GM12865 (cell line): ENCODE measurements at places on chromosomes 6 and 20.

DNA sequence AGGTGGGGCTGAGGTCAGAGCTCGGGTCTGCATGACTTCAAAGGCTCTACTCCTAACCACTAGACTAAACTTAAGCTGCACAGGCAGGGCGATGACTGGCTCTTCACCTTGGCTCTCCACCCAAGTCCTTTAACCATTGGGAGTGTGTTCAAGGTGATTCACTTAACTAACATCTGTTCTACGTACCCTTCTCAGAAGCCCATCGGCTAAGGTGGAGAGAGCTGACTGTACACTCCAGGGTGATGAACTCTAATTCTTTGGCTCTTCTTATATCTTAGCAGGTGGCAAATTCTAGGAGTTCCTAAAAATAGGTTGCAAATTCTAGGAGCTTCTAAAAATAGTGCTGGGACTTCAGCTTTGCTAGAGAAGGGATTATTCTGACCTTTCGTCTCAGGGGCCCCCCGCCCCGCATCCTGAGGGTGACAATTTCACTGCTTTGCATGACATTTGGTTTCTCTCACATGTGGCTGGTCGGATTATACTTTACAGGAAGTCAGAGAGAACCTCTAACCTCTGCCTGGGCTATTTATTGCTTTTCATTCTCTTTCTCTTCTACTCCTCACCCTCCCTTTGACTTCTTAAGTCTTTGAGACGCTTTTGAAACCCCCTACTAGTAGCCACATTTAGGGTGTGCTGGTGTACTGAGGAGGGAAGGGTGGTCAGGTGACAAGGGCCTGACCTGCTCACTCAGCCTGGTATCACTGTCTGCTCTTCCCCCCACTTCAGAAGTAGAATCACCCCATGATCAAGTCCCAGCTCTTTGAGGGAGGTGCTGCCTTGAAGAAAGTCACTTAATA lies 55.5 kb downstream of the PRDM1 start:
- peak; percentile 96 for DNase-seq

DNA sequence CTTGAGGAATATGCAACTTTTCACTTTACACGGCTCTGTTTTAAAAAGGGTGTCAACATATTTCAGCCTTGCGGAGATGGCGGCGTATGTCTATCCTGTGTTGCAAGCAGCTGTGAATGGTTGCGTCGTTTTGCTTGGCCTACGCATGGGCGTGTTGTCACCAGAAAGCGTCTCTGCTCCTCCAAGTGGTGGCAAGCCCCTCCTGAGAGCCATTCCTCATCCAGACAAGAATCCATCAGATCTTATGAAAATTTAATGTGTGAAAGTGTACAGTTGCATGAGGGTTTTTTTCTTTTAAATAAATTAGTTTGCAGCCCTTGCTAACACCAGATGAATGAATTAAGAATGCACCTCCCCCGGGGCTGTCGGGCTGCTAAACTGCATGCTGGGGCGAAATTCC lies 114.4 kb downstream of the PHACTR3 start:
- DNase-seq = no peak

DNA sequence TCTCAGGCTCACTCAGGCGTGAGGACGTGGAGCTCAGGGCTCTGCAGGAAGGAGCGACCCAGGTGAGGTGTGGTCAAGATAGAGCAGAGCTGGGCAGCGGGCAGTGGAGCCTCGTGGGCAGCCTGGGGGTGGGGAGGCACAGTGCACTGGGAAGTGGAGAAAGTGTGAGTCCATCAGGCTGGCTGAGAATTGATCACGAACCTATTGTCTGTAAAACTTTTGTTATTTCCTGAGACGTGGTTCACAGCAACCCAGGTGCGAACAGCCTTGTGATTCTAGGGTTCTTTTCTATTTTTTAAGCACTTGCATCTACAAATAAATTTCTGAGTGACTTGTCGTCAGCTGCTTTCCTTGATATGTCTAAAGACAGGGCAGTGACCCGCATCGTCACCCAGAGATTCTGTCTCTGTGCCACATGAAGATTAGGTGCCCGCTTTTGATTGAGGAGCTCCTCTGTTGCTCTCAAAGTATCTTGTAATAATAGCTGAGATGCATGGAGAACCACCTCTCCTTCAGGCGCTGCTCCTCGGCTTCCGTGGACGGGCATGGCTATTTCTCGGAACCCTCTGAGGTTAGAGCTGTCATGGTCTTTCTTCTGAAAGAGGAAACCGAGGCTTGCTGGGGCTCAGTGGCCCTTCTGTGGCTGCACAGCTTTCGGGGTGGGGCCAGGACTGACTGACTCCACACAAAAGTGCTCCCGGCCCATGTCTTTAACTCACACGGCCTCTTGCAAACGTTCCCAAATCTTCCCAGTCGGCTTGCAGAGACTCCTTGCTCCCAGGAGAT lies 662 bp upstream of the CCR6 start:
- peak; percentile 58 for DNase-seq

GRCh38 chr6:139062932-139063646 lies 34.5 kb downstream of the ABRACL start:
- DNase-seq = no peak

- no peak for DNase-seq
Measured at GRCh38 chr6:72657407-72658197, 35.7 kb downstream of the KCNQ5 start.

DNA sequence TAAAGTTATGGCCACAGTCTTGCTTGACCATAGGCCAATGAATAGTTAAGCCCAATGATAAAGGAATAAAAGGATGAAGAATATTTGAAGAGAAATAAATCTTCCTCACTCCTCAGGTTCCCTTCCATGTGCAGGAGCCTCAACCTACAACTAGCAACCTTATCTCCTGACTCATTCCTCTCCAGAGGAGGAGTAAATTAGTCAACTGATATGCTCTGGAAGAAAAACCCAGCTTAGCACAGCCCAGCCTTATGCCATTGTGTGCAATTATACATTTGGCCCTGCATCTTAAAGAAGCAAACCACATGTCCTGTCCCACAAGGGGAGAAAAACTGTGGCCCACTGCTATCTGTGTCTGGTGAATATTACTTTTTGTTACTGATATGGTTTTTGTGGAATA lies 82.1 kb downstream of the PHIP start:
- no peak for DNase-seq
